ENCODE measurements at places on chromosomes 12 and 14.

DNA sequence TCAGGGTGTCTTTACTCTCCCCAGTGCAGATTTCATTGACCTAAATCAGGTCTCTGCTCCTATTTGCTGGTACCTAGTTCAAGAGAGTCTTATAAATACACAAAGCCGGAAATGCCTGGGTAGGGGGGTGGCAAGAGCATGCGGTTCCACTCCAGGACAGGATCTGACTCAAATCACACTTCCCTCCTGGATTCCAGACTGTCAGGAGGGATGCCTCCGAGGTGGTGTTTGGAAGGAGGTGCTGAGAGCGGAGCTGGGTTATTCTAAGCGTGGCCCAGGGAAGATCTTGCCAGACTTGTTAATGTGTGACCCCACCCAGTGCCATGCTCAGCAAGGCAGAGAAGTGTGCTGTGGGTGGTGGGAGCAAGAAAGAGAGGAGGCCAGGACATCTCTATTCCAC lies 49.8 kb downstream of the B4GALNT3 start:
- no peak for DNase-seq

DNA sequence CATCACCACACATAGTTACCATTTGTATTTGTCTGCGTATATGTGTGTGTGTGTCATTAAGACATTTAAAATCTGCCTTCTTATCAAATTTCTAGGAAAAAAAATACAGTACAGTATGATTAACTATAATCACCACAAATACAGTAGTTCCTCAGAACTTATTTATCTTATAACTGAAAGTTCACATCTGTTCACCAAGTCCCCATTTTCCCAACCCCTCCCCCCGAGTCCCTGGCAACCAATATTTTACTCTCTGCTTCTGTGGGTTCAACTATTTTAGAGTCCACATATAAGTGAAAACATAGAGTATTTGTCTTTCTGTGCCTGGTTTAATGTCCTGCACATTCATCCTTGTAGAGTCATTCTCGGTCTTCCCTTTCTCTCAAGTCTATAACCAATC lies 12.3 kb downstream of the CAPS2 start:
- no peak for DNase-seq

GRCh38 chr12:47754881-47755280 lies 3.8 kb downstream of the RAPGEF3 start:
- DNase-seq: no peak

DNA sequence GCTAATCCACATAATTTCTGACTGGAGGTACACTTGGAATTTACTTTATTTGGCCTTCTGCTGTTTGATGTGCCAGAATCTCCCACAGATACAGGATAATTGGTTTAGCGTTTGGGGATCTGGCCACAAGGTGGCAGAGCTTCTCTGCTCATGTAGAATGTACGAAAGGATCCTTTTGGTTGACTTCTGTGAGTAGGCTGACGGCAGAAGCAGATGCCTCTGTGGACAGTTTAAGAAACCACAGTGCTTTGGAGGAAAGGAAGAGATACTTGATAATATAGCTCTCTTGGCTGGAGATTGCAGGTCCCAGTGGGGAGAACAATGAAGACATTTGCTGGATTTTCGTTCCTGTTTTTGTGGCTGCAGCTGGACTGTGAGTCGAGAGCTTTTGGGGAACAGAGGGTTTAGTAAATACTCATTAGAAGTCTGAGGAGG lies 75.3 kb upstream of the OR4E1 start:
- peak; percentile 62 for DNase-seq

- no peak for DNase-seq
These were observed 62.6 kb downstream of the SLC24A4 start for GRCh38 chr14:92385561-92385960.

- no peak for DNase-seq
These were observed 3.6 kb upstream of the RHOF start for GRCh38 chr12:121796855-121797751.

DNA sequence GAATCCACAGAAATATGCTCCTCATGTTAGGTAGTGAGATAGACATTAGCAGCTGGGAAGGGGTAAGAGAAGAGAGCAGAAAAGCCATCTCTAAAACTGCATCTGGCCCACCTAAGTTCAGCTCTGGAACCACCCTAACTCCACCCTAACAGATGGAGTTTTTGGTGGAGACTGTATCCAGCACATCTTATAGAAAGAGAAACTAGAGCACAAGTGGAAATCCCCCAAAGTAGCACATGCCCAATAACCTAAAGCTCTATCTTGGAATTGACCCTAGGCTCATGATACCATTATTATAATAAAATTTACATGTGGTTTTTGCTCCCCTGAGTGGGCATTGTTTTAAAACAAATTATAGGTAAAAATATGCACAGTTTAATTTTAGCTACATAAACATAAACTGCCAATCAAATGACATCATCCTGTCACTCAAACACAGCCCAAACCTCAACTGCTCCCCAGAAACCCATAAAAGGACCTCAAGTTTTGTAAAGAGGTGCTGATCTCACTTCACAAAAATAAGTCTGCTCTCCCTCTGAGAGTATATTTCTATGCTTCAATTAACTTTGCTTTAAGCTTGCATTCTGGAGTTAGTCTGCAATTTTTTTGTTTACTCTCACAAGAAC lies 206.4 kb downstream of the PIK3C2G start:
- no peak for DNase-seq

DNA sequence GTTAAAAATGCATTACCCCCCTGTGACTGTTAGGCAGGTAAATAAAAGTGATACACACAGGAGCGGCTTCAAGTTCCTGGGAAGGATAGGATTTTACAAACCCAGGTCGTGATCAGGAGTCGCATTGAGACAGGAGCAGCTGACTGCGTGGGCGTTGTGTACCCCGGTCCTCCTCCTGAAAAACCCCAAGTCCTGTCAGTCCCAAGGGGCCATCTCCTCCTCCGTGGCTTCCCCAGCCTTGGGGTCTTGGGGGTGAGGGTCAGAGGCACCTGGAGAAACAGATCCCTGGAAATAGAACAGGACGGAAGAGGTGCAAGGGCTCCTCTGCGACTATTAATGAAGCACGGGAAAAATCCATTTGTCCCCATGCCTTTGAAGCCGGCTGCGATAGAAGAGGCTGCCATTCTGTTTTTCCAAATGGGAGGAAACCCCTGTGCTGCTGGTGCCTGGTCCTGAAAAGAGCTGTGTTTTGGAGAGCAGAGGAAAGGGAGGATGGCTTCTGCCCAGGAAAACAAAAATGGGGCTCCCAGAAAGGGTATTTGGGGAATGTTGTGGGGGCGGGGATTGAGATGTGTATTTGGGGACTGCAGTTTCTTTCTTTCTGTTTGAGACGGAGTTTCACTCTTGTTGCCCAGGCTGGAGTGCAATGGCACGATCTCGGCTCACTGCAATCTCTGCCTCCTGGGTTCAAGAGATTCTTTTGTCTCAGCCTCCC lies 143.1 kb downstream of the ZNF664 start:
- DNase-seq: no peak

DNA sequence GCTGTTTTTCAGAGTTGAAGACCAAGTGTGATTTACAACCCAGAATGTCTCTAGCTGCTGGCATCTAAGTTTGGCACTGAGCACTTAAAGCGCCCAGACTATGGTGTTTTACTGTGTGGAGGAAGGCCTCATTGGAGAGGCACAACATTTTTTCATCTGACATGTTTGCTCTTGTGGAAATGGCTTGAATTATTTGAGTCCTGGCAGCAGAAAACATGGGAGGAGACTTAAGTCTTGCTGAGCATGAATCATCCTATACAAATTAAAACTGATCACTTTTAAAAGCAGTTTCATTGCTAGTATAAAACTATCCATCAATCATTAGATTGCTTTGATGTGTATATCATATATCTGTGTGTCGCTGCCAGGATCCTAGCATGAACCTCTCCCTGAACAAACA lies 85.9 kb upstream of the REP15 start:
- peak; percentile 8 for DNase-seq

DNA sequence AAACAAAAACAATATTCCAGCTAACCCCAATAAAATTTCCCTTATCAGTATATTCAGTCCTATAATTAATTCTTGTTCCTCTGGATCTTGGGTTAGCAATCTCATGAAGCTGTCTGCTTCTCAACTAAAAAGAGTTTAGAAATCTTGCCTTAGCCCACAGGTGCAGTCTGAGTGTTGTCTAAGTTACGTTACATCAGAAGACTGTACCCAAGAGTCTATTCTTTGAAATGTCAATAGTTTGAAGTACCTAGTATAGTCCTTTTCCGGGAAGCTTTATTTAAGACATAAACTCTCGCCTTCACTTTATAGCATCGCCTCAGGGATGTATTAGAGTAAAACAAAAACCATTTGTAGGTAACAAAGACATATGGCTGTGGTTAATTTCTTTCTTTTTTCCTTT lies 465.1 kb downstream of the FUT8 start:
- no peak for DNase-seq

DNA sequence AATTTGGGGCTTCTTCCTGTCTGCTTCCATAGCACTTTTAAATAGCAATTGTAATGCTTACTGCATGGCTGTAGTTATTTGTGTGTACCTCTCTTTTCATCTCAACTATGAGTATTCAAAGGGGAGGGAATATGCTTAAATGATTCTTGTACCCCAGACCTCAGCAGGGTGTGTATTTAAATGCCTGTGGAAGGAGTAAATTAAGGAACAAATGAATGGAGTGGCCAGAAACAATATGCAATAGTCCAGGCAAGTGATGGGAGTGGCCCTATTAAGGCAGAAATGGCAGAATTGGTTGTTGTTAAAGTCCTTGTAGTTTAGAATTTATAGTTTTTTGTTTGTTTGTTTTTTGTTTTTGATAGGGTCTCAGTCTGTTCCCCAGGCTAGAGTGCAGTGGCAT lies 1.5 kb downstream of the RAD51B start:
- DNase-seq: no peak

GRCh38 chr12:121391619-121392324 lies 8.1 kb upstream of the RNF34 start:
- DNase-seq: no peak

GRCh38 chr14:64826333-64826732 lies 53.4 kb downstream of the SPTB start:
- DNase-seq: no peak

DNA sequence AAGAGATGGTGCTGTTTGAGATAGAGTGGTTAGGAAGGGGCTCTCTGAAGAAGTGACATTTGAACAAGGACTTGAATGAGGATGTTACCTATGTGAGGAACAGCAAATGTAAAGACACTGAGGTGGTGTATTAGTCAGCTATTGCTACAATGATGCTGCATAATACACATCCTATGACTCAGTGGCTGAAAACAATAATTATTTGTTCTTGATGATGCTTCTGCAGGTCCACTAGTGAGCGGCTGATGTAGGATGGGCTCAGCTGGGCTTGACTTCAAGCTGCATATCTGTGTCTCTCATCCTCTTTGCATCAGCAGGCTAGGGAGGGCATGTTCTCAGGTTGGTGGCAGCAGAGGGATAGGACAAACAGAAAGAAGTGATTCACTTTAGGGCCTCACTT lies 21.4 kb upstream of the CLMN start:
- DNase-seq: no peak

DNA sequence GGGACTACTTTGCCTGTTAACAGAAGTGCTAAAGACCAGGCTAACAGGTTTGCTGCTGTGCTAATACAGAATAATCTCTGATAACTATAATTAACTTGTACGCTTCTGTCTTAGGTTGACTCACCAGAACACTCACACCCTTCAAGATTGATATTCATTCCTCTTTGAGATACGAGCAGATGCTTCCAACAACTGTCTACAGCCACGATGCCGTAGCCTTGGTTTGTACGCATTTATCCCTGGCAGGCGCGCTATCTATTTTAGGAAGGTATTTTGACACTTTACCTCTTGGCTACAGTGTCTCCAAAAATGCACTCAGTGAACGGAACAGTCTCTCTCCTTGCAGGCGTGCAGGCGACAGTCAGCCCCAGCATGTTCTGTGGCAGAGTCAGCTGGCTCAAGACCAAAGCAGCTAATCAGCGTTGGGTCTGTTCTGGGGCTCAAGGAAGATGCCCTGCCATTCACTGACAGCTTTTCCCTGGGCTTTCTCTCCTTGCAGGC lies 146.4 kb upstream of the PRICKLE1 start:
- DNase-seq: no peak

DNA sequence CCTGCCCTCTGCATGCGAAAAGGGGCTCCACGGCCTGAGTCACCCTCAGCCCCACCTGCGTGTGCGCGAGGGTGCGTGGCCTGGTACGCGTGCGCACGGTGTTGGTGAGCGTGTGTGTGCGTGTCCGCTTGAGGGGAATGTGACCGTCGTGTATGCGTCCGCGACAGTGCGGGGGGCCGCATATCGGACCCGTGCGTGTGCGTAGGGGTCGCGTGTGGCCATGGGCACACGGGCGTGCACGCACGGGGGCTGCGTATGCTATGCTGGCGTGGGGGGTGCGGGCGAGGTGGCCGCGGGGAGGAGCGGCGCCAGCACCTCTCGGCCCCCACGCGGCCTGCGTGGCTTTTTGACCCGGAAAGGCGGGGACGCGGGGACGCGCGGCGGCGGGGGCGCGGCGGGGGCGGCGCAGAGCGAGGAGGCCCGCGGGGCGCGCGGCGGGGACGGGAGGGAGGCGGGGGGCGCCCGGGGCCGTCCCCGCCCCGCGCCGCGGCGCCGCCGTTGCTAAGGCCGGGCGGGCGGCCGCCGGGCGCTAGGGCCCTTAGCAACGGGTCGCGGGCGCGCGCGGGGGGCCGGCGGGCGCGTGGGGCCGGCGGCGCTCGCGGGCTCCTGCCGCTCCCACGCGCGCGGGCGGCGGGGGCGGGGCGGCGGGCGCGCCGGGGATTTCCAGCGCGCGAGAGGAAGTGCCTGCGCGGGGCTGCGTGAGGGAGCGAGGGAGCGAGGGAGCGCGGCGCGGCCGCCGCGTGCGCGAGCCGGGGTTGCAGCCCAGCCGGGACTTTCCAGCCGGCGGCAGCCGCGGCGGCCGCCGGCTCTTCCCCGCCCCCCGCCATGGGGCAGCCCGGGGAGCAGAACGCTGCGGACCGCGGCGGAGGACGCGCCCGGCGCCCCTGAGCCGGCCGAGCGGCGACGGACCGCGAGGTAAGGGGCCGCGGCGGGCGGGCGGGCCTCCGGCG lies at the start of gene TRAF3:
TSS of gene TRAF3 (plus strand) at position 689 of the 950 bp plus-strand sequence. CDS start 92,753 bp downstream, outside the sequence.
- no peak for DNase-seq

GRCh38 chr12:68157380-68157779 lies 2.2 kb downstream of the IFNG start:
- no peak for DNase-seq

DNA sequence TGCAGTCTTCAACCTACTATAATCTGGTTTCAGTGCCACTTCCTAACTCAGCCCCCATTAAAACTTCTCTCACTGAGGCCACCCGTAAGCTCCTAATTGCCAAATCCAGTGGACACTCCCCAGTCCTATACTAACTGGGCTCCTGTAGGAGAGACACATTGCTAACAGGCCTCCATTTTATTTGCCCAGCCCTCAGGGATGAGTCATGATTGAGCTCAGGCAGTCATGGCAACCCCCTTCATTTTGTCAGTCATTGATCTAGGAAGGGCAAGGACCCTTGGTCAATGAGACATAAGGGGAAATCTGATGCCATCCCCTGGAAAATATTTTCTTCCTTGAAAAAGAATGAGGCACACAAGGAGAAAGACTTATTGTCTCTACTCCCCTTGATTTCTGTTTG lies 70.1 kb upstream of the HIF1A start:
- DNase-seq: no peak

Data from NCI-H1930 (cell line).